ENCODE measurements at places on chromosomes 2 and 18.
A peak's percentile ranks its signal among the peaks of the same experiment; 100 is the strongest.

- DNase-seq: no peak
Observed at GRCh38 chr18:49230326-49230725, 230.1 kb downstream of the DYM start.

- DNase-seq: no peak
Observed at GRCh38 chr2:222945887-222946286, 85.1 kb downstream of the ACSL3 start.

DNA sequence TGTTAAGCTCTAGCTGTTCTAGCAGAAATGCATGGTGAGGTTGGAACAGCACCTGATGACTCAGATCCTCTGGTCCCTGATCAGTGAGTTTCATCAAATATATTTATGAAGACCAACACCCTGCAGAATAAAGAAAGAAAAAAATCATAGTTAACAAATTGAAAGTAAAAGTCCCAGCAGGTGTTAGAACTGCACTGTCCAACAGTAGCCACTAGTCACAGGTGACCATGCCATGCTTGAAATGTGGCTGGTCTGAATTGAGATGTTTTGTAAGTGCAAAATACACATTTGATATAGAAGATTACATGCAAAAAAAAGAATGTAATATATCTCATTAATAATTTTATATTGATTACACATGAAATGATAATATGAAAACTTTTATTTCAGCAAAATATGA lies 1010.7 kb upstream of the ZEB2 start:
- no peak for DNase-seq

GRCh38 chr18:56606618-56607017 lies 31.8 kb downstream of the TXNL1 start:
- DNase-seq: no peak

- no peak for DNase-seq
Observed at GRCh38 chr2:141079231-141079630, 1051.6 kb downstream of the LRP1B start.

DNA sequence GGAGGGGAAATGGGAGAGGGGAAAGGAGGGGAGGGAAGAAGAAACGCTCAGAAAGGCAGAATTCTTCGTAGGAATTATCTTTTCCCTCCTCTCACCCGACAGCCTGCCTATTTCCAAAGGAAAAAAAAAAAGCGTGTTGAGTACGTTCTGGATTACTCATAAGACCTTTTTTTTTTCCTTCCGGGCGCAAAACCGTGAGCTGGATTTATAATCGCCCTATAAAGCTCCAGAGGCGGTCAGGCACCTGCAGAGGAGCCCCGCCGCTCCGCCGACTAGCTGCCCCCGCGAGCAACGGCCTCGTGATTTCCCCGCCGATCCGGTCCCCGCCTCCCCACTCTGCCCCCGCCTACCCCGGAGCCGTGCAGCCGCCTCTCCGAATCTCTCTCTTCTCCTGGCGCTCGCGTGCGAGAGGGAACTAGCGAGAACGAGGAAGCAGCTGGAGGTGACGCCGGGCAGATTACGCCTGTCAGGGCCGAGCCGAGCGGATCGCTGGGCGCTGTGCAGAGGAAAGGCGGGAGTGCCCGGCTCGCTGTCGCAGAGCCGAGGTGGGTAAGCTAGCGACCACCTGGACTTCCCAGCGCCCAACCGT lies at the start of gene GAD1:
Gene GAD1 (plus strand): TSS at position 384 of the 589 bp plus-strand sequence. CDS start 1,705 bp downstream, outside the sequence.
- peak; percentile 29 for DNase-seq

DNA sequence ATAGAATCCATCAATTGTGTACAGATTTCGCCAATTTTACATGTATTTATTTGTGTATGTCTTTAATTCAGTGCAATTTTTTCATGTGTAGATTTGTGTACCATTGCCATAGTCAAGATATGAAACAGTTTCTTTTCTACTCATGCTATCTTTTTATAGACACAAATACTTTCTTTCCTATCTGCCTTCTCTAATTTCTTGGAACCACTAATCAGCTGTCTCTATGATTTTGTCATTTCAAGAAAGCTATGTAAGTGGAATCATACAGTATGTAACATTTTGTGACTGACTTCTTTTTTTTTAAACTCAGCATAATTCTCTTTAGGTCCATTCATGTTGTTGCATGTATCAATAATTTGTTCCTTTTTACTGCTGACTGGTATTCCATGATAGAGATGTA lies 33.3 kb downstream of the KIAA1328 start:
- no peak for DNase-seq

DNA sequence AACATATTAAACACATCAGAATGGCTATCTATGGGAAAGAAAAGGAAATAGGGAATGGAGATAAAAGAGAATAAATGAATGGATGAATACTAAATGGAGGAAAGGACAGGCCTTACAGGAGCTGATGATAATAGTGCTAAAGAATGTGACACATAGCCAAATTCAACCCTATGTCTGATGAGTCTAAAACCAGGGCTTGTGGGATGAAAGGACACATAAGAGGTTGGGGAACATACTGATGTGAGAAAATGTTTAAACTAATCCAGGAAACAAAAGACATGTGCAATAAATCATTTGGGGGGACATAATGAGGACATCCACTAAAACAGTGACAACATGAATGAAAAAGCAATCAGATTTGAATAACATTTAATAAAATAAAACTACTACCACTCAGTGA lies 120.0 kb downstream of the DYM start:
- no peak for DNase-seq

GRCh38 chr2:56244911-56245530 lies 61.2 kb downstream of the CCDC85A start:
- no peak for DNase-seq

DNA sequence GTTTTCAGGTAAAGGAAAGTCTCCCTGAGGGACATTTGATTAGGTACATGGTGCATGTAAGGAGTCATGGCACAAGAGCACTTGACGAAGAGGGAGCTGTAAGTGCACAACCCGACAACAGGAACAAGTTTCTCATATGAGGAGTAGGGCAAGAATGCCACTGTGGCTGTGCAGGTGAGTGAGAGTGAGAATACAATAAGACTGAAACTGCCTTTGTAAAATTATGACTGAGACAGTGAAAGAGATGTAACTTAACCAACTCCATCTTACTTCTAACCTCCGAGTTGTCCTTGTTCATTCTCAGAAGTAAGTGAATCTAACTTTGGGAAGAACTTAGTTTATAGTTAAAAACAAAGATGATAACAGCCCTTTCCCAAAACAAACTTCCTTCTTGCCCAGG lies 1025.8 kb upstream of the CNTNAP5 start:
- no peak for DNase-seq

- no peak for DNase-seq
Observed at GRCh38 chr2:40741532-40741931, 289.6 kb upstream of the SLC8A1 start.

- no peak for DNase-seq
Observed at GRCh38 chr2:27621524-27621923, 7.3 kb downstream of the CCDC121 start.

DNA sequence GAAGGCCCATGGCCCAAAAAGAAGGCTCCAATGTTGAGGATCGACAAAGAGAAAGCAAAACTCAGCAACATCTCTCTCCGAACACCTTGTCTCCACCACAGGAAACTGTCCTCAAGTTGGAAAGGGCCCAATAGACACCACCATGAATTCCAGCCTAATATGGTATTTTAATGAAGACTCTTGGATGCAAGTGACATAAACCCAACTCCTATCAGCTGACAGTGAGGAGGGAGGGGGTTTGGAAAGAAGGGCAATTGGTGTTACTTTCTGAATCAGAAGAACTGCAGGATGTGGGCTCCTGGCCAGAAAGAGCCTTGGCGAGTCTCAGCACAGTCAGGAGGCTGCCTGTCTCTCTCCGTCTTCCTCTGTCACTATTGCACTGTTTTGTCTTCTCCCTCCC lies 40.3 kb upstream of the SIGLEC15 start:
- no peak for DNase-seq

DNA sequence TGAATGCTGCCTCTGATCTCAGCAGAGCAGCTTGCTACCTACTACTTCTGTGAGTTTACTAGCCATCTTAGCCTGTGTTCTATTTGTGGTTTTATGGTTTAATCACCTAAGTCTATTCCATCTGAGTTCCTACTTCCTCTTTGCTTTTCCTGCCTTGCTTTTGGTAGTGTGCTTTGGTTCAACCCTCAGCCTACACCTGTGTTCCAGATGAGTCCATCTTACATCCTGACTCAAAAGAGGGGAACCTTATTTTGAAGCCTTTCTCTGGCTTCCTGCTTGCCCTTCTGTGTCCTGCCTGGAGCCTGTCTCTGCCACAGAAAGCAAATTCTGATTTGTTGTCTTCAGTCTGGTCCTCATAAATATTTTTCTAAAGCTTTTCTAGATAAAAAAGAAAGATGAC lies 530.3 kb upstream of the MEX3C start:
- no peak for DNase-seq

DNA sequence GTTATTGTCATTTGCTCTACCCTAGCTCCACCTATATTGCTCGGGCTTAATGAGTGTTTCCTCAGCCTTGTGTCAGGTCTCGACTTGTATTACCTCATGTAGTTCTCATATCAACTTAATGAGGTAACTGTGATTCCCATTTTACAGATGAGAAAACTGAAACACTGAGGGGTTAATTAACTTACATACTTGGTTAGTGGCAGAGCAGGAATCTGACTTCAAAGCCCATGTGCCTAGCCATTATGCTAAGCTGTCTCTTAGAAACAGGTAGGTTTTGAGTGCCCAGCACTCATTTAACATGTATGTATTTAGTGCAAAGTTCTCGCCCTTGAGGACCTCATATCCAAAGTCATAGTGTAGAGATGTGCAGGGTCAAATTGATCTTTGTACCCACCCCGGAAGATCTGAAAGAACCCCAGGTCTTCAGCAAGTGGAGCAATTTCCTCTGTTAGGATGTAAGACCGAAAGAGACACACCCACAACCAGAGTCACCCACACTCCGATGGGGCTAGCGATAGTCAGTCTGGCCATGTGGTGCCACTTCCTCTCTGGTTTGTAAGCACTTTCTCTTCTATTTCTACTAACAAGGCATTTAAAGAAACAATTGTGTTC lies 121.0 kb upstream of the SLC39A10 start:
- peak; percentile 59 for DNase-seq

DNA sequence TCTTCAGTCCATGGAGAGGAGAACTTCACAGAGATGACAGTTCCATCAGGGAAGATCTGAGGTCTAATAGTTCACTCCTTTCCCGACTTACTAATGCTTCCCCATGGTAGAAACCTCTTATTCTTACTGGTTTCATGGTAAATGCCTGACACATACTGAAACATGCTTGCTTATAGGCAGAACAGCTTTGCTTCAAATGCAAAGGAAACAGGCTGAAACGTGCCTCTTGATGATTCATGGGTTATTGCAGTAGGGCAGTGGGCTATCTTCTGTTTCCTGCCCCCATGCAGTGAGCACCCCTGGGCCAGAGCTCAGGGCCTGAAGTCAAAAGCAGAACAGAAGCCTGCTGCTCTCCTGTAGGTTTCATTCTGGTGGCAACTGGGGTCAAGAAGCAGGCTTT lies 223.5 kb downstream of the RDH14 start:
- DNase-seq: no peak

- DNase-seq: no peak
Observed at GRCh38 chr18:10421859-10422258, 32.6 kb upstream of the APCDD1 start.

DNA sequence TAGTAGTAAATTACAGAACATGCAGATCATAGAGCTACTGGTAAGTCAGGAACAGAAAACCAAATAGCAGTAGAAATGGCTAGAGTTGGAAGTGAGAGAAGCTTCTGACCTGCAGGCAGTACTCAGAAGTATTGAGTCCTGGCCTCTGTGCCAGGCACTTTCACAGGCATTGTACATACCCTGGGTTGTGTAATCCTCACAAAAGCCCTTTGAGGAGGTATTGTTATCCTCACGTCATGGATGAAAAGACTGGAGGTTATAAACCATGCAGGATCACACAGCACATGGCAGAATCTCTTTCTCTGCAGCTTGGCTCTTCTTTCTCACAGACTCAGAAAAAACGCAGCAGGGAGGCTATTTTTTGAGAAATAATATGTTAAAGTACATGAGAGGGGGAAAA lies 789.3 kb upstream of the FAM98A start:
- DNase-seq: no peak

DNA sequence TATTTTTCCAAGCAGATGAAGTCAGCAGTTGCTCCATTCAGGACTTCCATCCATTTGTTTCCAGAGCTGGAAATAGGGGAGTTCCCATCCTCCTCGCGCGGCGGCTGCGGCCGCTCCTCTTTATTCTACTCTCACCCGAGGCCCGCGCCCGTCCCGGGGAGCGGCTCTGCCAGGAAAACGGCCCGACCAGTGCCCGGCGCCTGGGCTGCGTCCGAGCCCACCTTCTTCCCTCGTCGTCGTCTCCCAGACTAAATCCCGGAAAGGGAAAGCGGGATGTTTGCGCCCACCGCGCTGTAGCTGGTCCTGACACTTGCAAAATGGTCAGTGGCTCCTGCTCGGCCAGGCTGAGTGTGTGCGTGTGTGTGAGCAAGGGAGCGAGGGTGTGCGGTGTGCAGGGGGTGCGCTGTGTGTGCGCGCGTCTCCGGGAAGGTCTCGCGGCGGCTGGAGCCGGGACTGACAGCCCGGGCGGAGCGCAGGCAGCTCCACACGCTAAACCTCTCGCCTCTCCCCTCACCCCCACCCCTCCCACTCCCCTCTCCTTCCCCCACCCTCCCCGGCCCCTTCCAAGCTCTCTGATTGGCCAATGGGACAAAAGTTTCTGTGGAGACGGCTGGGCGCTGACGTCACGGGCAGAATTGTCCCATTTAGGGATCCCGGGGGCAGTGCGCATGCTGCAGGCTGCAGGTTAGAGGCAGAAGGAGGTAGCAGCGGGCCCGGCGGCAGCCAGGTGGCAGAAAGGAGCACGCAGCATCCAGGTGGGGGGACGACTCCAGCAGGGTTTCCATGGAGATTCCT lies at the start of gene NOL4:
Gene NOL4 (minus strand): TSS at position 491 of the 795 bp plus-strand sequence. CDS start 1,660 bp downstream, outside the sequence.
- no peak for DNase-seq

- DNase-seq: no peak
Observed at GRCh38 chr2:38439863-38440262, 62.8 kb upstream of the ATL2 start.

DNA sequence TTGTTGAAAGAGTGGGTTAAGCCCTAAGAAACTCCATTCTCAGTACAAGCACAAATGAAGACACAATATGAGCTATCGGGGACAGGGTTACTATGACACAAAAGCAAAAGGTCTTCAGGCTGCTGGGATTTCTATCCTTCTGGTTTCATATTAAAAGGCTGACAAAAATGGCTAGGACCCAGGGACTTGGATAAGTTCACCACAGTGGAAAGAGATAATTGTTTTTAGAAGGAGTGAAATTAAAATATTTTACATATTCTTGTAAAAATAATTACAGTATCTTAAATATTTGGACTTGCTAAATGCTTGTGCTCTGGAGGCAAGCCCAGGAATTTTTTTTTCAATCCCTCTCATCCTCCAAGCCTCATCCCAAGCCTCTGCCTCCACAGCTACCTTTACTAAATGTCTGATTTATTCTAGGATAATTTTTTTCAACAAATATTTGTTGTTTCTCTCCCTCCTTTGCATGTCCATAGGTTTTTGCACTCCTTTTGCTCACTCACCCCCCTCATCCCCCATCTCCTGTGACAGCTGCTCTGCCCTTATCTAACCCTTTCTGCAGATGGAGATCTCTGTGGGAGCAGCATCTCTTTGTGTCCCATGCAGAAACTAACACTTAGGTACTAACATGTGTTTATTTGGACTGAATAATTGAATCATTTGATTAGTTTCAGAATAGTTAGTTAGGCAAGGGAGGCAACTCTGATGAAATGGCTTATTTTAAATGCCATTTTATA lies 47.8 kb upstream of the NABP1 start:
- DNase-seq: no peak

Data from CD4-positive, alpha-beta T cell (primary cell).